AG10803 (cell line): ENCODE measurements at places on chromosomes 5 and 9.

DNA sequence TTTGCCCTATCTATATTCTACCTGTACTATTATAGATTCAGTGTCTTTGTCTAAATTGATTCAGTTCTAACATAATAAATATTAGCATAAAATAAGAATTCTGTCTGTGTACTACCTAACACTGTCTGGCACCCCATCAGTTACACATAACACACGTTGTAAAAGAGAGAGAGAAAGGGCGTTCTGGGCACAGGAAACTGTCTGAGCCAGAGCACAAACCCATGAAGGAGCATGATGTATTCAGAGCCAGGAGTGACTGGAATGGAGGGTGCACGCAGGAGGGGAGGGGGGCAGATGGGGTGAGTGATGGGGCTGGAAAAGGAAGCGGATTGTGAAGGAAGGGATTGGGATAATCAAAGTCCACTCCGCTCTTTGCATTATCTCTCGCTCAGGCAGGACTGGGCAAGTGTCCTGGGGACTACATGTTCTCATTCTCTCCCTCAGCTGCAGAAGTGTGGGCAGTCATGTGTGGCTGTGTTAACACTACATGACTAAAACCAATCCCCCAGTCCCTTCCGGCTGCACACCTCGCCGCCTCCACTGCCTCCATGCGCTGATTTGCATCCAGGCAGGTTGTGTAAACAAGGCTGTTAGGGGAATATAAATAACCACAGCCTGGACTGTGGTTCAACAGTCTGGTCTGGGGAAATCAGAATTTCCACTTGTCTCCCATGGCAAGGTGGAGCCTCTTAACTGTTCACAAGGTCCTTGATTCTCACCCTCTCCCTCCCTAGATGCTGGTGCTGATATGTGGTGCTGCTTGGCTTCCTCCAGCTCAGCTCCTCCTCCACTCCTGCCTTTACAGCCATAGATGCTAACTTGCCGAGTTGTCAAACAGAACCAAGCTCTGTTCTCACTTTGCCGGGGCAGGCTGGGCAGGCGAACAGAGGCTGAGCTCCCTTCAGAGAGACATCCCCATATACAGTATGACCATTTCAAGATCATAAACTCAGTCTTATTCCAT lies 367.5 kb upstream of the BRINP1 start:
- no peak for DNase-seq

- DNase-seq, result no peak
Measured at GRCh38 chr5:142400415-142400814, 75.6 kb upstream of the SPRY4 start.

DNA sequence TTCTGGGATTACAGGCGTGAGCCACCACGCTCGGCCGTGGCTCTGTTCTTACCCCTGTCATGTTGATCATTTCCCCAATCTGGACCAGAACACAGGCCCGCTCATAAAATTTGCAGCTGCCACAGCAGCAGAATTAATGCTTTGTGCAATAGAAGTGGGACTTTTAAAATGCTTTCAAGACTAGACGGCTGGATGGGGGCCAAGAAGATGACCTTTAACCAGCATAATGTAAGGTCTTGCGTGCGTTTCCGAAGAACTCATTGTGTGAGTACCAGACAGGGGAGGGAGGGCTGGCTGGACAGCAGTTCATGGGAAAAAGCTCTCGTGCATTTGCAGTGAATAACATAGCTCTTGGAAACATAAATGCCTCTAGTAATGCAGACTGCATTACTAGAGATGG lies 3.5 kb upstream of the WDR38 start:
- peak; percentile 58 for DNase-seq

DNA sequence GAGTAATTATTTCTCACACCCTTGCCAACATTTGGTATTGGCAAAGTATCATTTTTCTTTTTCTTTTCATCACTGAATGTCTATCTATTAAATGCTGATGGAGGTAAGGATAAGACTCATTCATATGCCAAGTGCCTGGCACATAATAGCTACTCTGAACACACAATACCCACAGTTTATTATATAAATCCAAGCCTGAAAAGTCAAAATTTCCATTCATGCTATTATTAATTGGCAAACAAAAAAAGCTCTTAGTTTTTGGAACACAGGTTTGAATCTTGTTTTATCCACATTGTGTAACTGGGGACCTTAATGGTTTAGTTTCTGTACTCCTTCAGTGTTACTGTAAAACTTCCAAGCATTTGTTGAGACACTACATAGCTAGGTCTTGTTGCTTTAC lies 6.4 kb upstream of the ATOX1 start:
- DNase-seq, result no peak
